Choroid plexus epithelial cell (primary cell): ENCODE measurements at places on chromosomes 3 and 15.

DNA sequence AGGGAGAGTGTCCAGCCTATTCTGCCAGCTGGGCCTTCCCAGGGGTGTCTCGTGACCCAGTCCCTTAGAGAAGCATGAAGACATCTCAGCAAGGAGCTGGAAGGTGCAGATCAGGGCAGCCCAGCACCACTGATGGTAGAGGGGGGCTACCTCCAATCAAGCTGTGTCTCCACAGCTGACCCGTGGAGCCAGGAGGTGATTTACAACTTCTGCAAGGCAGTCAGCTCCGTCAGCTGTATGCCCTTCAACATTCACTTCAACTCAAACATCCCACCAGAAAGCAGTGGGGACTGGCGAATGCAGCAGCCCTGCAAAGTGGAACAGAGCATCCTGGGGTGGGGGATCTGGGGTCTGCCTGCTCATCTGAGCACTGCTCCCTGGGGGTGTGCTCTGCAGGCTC, 32.6 kb upstream of the FRG2C start:
- no peak for DNase-seq

GRCh38 chr3:172699031-172699430, 11.8 kb downstream of the NCEH1 start:
- no peak for DNase-seq

DNA sequence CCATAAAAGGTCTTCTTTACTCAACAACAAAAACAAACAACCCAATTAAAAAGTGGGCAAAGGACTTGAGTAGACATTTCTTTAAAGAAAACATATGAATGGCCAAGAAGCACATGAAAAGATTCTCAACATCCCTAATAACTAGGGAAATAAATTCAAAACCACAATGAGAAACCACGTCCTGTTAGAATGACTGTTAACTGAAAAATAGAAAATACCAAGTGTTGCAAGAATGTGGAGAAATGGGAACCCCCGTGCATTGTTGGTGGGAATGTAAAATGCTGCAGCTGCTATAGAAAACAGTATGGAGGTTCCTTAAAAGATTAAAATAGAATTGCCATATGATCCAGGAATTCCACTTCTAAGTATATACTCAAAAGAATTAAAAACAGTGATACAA, 34.8 kb downstream of the NMNAT3 start:
- DNase-seq: peak; percentile 7

DNA sequence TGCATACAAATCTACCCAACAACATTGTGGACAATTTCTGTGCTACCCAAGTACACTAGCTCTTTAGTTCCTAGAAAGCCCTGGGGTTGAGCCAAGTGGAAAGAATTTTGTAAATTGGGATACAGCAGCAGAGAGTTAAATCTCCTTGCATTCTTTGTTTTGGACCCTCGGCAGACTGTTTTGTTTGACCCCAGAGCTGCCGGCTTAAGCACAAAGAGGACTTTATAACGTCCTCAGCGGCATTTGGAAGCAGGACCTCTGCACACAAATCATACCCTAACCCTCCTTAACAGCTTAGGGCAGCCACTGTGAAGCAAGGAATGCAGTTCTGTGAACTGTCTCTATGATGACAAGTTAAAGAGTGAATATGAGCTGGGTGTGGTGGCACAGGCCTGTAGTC, 415.3 kb downstream of the CNTN4 start:
- DNase-seq: no peak

DNA sequence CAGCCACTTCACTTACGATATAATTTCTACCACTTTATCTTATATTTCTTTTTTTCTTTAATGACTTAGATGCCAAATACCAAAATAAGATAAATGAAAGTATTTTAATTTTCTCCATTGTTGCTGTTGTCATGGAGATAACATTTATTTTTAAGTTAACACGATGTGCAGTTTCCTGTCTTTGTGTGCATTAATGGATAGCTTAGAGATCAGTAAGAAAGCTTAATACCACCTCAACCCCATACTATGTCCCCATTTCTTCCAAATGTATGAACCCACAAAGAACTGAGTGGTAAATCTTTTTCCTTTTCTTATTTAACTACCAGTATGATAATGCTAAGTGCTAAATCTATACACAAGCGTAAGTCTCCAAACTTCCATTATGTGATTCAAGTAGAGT, 17.1 kb downstream of the PCNP start:
- no peak for DNase-seq

GRCh38 chr15:87730706-87731105, 525.8 kb downstream of the NTRK3 start:
- no peak for DNase-seq

- DNase-seq: no peak
Observed at GRCh38 chr3:13689373-13690260, 140.7 kb downstream of the FBLN2 start.

- DNase-seq: peak; percentile 45
Observed at GRCh38 chr3:128316481-128316891, 150.2 kb downstream of the DNAJB8 start.

DNA sequence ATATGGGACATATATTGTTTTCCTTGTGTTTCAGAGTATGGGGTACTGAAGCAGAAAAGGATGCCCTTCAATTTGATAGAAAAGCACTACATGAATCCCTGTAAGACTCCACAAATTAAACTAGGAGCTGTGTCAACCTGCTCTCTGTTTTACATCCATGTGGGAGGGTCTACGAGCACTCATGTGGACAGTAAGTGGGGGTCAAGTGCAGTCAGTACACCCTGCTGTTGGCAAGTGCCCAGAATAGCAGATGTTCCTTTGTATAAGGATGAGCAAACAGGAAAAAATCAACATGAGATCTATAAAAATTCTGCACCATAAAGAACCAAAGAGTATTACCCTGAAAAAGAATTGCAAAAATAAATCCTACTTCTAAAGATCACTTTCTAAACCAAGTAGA, 659.9 kb downstream of the SI start:
- peak; percentile 2 for DNase-seq

DNA sequence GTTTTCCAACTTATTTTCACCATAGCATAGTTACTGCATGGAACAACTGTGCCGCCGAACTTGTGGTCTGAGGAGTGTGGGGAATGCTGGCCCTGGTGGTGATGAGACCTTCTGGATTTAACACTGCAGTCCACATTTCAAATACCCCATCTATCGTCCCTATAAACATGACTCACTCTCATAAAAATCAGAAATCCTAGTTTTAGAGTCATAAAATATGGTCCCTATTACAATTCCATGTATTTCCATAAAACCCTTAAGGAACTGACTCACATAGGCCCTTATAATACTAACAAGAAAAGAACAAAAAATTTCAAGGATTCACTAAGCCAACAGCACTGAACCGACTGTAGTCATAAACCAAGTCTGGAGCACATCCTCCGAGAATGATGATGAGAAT, 147.2 kb downstream of the FOXP1 start:
- no peak for DNase-seq

- DNase-seq: no peak
Observed at GRCh38 chr15:81625896-81626295, 251.9 kb upstream of the TMC3 start.

DNA sequence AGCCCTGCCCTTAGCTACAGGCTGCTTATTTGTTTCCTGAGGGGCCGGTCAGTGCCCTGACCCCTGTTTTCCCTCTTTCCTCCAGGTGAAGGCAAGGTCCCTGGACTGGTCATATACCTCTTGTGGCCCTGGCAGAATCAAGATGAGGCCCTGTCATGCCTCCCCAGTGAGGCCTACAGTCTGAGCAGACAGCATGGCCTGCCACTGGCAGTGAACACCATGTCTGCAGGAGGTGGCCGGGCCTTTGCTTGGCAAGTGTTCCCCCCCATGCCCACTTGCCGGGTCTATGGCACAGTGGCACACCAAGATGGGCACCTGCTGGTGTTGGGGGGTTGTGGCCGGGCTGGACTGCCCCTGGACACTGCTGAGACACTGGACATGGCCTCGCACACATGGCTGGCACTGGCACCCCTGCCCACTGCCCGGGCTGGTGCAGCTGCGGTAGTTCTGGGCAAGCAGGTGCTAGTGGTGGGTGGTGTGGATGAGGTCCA, 1.2 kb downstream of the KLHDC8B start:
- no peak for DNase-seq

GRCh38 chr15:96583671-96584070, 253.2 kb downstream of the NR2F2 start:
- DNase-seq: no peak

- no peak for DNase-seq
Observed at GRCh38 chr3:155843569-155843968, 10.7 kb downstream of the SLC33A1 start.

DNA sequence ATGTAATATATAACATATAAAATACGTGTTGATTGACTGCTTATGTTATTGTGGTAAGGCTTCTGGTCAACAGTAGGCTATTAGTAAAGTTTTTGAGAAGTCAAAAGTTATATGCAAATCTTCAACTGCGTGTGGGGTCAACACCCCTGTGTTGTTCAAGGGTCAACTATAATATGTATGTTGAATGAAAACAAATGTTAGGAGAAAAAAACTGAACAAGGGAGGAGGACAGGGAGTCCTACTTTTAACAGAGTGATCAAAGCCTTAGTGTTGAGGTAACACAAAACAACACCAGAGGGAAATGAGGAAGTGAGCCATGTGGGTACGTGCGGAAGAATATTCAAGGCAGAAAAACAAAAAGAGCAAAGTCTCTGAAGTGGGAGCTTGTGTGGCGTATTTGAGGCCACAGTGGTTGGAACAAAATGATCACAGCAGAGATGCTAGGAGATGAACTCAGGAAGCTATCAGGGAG, 62.5 kb downstream of the SFMBT1 start:
- no peak for DNase-seq

DNA sequence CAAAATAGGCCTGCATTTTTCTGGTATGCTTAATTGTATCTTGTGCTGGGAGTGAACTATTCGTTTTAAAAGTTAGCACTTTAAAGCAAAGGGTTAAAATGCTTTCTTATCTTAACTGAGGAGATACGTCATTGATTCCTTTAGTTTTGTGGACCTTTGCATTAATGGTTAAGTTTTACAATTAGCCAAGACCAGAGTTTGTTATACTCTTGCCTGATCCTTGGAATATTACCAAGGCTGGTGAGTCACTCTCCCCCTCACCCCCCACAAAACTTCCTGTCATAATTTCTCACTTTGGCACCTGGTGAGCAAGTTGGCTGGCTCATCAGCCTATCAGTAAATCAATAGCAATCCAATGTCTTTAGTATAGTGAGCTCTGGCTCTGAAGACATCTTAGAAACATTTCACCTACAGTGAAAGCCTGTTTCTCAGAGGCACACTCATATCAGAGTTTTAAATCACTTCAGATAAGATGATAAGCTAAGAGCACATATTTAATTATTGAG, 26.7 kb downstream of the SLC2A2 start:
- DNase-seq: peak; percentile 85

- no peak for DNase-seq
Observed at GRCh38 chr15:62765916-62766315, 276.6 kb upstream of the TPM1 start.

DNA sequence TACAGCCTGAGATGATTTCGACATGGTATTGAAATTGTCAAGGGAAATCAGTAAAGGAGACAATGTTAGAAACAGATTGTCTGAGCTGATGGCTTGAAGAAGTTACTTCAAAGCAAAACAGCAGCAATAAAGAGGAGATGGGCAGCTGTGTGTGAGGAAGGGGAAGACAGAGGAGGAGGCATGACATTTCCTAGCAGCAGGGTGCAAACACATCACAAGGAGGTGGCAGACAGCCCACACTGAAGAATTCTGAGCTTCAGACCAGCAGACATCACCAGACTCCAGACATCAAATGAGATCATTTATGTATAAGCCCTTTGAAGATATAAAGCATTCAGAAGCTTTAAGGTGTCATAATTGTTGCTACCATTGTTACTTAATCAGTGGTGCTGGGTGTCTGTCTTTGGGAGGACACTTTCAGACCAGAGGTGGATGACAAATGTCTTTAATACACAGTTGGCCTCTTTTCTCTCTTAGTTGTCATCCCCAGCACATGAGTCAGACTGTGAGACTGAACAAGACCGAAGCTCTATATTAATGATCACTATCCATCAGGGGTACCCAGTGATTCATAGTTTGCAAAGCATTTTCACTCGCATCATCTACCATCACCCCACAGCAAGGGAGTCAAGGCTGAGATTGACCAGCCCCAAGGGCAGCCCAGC, 203.9 kb downstream of the MINAR1 start:
- peak; percentile 68 for DNase-seq

GRCh38 chr15:89455535-89455934, 40.8 kb downstream of the RHCG start:
- no peak for DNase-seq

DNA sequence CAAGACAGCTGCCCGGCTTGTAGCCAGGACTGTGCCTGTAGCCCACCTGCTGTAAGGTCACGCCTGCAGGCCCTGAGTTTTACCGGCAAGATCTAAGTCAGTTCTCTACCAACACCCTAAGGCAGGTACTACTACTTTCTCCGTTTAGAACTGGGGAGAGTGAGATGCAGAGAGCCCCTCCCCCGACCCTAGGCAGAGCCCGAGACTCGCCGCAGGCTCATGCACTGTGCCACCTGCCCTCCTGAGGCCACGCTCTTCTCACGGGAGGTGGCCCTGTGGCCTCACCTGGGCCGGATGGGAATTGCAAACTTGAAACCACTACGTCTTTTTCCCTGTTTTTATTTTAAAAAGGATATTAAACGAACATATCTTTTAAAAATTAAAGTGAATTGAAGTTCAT, 36.9 kb upstream of the PCSK6 start:
- DNase-seq: no peak

DNA sequence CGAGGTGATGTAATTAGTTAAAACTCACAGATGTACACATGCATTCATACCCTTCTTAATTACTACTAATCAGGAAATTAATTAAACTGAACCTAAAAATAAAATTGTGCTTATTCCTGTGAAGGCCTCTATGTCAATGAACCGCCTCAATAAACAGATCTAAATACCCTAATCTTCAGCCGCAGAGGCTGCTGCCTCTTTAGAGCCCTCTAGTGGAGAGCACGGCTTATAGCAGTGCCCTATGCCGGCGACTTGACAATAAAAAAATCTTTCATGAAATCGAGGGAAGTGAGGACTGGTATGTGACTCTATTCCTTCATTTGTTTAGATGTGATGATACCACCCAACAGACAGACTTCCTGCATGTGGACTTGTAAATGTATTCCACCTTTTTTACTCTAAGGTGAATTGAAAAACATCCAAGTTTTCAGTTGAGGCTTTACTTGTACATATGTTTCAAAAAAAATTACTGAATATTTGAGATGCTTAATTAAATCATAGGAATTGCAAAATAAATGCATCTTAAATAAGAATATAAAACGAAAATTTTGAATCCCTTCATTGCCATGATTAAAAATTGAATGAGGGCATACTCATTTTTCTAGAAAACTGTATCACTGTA, 8.3 kb upstream of the EPHA3 start:
- peak; percentile 84 for DNase-seq
